ENCODE measurements at places on chromosomes 3 and 15.
A peak's percentile ranks its signal among the peaks of the same experiment; 100 is the strongest.

GRCh38 chr15:56286213-56286612 is 42.5 kb upstream of the RFX7 start:
- DNase-seq, result no peak
- no peak overlapping the region for H3K27ac ChIP-seq
- no peak overlapping the region for H3K4me3 ChIP-seq
- H3K4me1 ChIP-seq, result no peaks in the 10 kb centered on the region
- H3K27me3 ChIP-seq, result no peaks in the 10 kb centered on the region

DNA sequence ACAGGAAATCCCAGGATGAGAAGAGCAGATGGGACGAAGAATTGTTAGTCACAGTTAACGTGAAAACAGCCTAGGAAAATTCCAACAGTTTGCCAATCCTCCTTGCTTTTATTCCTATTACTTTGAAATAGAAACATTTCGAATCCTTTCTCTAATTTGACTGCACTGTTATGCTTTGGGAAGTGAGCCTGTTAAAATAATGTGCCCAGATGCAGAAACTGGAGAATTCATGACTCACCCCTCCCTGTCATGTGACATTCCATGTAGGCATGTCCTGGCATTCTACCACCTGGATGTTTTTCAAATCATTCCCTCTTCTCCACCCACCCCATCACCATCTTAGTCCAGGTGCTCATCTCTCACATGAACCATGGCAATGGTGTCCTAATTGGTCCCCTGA is 107.3 kb downstream of the MINAR1 start:
- H3K36me3 ChIP-seq, result no peaks in the 10 kb centered on the region
- DNase-seq, result no peak
- no peaks in the 10 kb centered on the region for H3K4me1 ChIP-seq
- H3K27me3 ChIP-seq, result no peaks in the 10 kb centered on the region
- H3K27ac ChIP-seq, result no peak overlapping the region

- peaks cover 4% of the 10 kb centered on the region for H3K4me1 ChIP-seq
- no peaks in the 10 kb centered on the region for H3K36me3 ChIP-seq
- no peak overlapping the region for H3K4me3 ChIP-seq
- H3K27me3 ChIP-seq, result no peaks in the 10 kb centered on the region
These were observed 14.4 kb upstream of the GNAI2 start for GRCh38 chr3:50221411-50222168.

GRCh38 chr15:56963710-56964109 is 45.3 kb downstream of the TCF12 start:
- no peak for DNase-seq
- H3K4me3 ChIP-seq, result no peak overlapping the region
- no peaks in the 10 kb centered on the region for H3K27me3 ChIP-seq
- H3K36me3 ChIP-seq, result no peaks in the 10 kb centered on the region

- H3K36me3 ChIP-seq, result peaks cover 34% of the 10 kb centered on the region
- DNase-seq, result no peak
- peaks cover 40% of the 10 kb centered on the region for H3K4me1 ChIP-seq
- peak overlapping the region; percentile 88 for H3K27ac ChIP-seq
These were observed 224.1 kb upstream of the IL12A start for GRCh38 chr3:159764490-159765029.

- no peaks in the 10 kb centered on the region for H3K36me3 ChIP-seq
- no peaks in the 10 kb centered on the region for H3K4me1 ChIP-seq
- no peaks in the 10 kb centered on the region for H3K27me3 ChIP-seq
These were observed 158.7 kb downstream of the EPHA3 start for GRCh38 chr3:89266074-89266473.

DNA sequence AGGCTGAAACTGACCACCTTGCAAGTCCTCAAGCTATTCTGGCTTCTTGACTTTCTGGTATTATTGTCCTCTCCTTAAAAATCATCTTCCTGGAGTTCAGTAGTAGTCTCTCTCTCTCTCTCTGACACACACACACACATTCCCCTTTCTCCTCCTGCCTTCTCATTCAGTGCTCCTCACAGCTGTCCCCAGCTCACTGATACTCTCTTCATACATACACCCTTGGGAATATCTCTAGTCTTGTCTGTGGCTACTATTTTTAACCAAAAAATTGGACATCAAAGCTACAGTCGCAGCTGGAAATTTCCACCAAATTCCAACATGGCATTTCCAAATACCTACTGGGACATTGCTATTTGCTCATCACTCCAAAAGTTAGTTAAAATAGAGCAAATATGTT is 178.9 kb downstream of the ECT2 start:
- H3K27ac ChIP-seq, result no peak overlapping the region
- no peaks in the 10 kb centered on the region for H3K36me3 ChIP-seq
- H3K4me3 ChIP-seq, result no peak overlapping the region
- no peak for DNase-seq
- H3K27me3 ChIP-seq, result no peaks in the 10 kb centered on the region

DNA sequence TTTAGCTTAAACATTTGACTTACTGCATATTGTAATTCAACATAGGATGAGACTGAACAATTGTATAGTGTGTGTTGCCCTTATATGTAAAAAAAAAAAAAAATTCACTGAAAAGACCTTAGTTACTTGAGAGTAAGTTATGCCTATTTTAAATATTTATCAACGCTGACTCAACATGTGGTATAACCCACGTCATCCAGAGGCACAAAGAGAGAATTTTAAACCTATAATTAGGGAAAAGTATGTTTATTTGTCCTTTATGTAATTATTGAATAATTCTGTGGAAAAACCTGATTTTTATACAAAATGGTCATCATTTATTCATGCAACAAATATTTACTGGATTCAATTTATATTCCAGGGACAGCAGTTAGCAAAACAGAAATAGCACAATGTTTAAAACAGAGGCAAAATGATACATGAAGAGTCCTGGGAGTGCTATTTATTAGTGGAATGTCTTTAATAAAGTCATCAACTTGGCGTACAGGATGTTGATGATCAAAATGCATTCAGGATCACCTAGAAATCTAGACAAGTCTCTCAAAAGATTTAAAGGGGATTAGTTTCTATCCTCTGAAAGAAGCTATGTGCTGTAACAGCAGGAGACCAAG is 223.7 kb downstream of the PCCB start:
- no peaks in the 10 kb centered on the region for H3K27me3 ChIP-seq
- peaks cover 21% of the 10 kb centered on the region for H3K4me1 ChIP-seq
- no peak for DNase-seq
- no peak overlapping the region for H3K4me3 ChIP-seq
- peaks cover 9% of the 10 kb centered on the region for H3K36me3 ChIP-seq

- H3K36me3 ChIP-seq, result no peaks in the 10 kb centered on the region
- H3K4me1 ChIP-seq, result no peaks in the 10 kb centered on the region
- H3K27me3 ChIP-seq, result no peaks in the 10 kb centered on the region
- DNase-seq, result no peak
- no peak overlapping the region for H3K4me3 ChIP-seq
These were observed 1.4 kb downstream of the CHL1 start for GRCh38 chr3:197828-198491.

DNA sequence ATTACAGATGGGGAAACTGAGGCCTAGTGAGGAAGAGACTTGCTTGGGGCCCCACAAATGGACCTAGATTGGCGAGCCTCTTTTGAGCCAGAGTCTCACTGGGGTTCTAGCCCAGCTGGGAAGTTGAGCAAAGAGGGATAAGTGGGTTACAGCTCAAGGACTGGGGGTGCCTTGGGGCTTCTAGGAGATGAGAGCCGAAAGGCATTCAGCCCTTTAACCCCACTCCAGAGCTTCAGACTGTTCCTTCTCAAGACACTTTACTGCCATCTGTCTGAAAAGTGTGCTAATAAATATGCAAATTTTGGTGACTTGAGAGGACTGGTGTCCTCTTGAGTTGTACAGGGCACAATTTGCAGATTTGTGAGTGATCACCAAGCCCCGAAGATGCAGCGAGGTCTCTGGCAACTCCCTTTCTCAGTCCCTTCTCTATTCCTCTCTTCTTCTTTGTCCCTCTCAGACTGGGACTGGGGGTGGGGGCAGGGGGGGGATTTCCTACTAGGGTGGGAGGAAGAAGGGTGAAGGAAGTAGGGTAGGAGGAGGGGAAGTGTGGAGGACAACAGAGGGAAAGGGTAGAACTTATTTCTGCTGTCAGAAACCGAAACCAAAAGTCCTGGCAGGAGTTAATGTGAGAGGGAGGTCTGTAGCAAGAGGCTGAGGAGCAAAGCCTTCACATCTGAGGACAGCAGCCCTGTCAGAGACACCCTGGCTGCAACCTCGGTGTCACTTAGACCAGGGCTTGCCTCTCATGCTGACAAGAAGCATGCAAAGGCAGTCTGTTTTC is 16.2 kb upstream of the ANKDD1A start:
- H3K36me3 ChIP-seq, result no peaks in the 10 kb centered on the region
- no peak for DNase-seq
- peak overlapping the region; percentile 17 for H3K4me3 ChIP-seq
- peak overlapping the region; percentile 43 for H3K27ac ChIP-seq

DNA sequence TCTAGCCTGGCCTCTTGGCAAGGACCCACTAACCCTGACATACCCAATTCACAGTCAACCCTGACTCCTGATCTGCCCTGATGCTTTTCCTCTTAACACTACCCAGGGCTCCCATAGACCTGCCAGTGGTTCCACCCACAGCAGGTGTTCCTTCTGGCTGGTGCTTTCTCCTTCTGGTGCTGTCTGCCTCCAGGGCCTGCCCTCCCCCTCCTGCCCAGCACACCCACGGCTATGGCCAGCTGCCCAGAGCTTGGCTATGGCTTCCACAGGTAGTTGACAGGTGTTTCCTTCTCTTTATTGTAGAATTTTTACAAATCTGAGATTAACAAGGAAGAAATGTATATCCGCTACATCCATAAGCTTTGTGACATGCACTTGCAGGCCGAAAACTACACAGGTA is 46.5 kb upstream of the MANF start:
- H3K4me3 ChIP-seq, result no peak overlapping the region
- H3K27ac ChIP-seq, result no peak overlapping the region
- no peaks in the 10 kb centered on the region for H3K36me3 ChIP-seq
- no peak for DNase-seq
- no peaks in the 10 kb centered on the region for H3K27me3 ChIP-seq

- H3K27me3 ChIP-seq, result no peaks in the 10 kb centered on the region
- no peaks in the 10 kb centered on the region for H3K36me3 ChIP-seq
- peak; percentile 94 for DNase-seq
- no peak overlapping the region for H3K4me3 ChIP-seq
These were observed 215.6 kb upstream of the RBMS3 start for GRCh38 chr3:29065211-29065785.

DNA sequence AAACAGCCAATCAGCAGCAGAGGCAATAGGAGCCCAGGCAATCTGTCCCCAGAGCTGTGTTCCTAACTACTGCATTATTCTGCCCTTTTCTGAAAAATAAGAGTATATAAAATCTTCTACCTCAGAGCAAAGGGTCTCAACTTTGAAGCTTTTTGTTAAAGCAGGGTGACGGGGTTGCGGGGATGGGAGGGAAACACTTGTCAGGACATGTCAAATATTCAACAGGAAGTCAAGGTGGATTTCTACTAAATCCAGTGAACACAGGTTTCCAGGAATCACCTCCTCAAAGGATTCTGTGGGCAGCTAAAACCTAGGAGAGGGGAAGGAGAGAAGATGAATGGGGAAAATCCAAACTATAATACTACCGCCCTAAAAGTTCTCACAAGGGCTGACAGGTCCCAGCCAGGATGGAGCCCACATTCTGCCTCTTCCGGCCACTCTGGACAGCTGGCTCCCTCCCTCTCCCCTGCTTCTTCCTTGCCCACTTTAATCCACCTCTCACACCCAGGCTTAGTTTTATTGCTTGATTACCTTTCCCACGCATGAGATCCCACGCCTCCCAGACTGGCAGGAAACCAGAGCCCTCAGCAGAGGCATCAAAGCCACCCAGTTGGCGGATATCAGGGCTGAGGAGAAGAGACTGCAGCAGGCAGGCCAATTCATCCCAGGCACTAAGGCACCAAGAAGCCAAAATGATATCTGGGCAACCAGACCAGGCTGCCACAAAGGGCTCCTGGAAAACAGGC is 77.2 kb downstream of the OSBPL10 start:
- no peak overlapping the region for H3K27ac ChIP-seq
- no peak overlapping the region for H3K4me3 ChIP-seq
- no peaks in the 10 kb centered on the region for H3K4me1 ChIP-seq
- DNase-seq, result no peak

DNA sequence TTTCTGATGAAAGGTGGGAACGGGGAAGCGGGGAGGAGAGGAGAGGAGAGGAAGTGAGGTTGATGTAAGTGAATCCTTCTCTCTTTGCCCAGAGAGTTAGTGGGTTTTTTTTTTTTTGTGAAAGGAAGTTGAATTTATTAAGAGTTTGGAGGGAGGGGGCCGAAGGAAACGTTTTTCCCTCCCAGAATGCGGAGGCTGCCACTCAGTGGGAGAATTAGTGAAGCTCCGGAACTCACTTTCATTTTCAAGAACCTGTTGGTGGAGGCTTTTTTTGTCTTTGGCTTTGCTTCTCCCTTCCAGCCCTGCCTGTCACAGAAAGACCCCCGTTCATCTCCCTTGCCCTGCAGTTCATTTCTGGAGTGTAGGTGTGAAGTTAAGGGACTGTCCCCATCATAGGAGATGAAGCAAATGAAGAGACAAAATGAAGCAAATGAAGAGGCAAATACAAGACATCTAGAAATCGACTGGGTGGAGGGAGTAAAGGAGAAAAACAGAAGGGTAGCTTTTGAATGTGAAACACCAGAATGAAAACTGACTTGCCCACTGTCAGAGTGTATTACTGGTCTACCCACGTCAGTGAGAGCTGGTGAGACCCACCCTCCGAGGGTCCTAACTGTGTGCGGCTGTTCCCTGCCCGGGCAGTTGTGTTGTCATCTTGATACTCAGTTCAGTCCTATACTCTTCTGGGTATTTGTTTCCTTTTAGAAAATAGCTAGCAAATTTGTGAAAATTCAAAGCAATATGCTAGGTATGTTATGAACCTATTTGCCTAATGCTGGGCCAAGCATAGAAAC is 91.5 kb downstream of the ITPR1 start:
- H3K4me3 ChIP-seq, result peak overlapping the region; percentile 21
- H3K36me3 ChIP-seq, result no peaks in the 10 kb centered on the region
- H3K4me1 ChIP-seq, result peaks cover 22% of the 10 kb centered on the region
- H3K27ac ChIP-seq, result 0 out of 2 replicates have a peak overlapping the region, but pooled peaks have one; percentile 14

- peak overlapping the region; percentile 76 for H3K4me3 ChIP-seq
- H3K36me3 ChIP-seq, result peaks cover 8% of the 10 kb centered on the region
- no peak for DNase-seq
These were observed 781 bp upstream of the DPH6 start for GRCh38 chr15:35546511-35547381.
